ENCODE measurements at places on chromosomes 7 and 10.
A peak's percentile ranks its signal among the peaks of the same experiment; 100 is the strongest.

DNA sequence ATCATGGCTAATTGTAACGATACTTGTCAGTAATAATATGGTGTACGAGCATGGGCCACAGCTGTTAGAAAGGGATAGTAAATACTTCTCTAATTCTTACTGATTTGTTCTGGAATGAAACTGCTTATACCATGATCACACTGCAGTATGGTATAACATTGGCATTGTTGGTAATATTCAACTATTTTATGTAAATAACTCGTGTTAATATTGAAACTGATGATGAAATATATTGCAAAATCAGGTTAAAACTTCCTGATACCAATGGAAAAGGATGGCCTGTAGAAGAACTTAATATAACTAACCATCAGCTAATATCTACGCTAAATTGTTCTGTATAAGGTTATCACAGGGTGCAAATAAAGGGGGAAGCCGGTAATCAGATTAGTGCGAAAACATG lies 10.3 kb downstream of the OR2A14 start:
- DNase-seq, result no peak

GRCh38 chr7:88132725-88133124 lies 87.1 kb downstream of the SRI start:
- peak; percentile 50 for DNase-seq

DNA sequence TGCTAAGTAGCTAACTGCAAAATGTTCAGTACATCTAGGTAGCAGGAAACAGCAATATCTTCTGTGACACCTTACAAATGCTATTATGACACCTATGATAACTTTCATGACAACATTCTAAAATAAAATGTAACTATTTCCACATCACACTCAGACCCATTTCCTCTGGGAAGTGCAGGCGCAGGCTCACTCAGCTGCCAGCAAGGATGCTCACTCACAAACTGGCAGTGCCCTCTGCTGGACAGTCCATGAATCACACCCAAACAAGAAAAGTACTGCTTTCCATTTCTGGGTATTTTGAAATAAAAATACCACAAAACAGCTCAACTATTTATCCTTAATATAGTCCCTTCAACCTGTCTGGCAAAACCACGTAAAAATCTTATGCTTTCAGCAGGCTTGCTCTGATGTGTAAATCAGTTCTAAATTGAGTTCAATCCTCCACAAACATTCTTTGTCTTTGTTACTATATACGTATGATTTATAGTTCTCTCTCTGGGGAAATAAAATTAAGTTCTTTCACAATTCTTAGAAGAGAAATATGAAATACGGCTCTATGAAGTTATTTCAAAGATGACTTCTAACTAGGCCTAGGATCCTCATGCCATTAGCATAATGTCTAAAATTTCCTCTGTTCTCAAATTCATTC lies 176.6 kb downstream of the PARD3 start:
- DNase-seq, result peak; percentile 72

DNA sequence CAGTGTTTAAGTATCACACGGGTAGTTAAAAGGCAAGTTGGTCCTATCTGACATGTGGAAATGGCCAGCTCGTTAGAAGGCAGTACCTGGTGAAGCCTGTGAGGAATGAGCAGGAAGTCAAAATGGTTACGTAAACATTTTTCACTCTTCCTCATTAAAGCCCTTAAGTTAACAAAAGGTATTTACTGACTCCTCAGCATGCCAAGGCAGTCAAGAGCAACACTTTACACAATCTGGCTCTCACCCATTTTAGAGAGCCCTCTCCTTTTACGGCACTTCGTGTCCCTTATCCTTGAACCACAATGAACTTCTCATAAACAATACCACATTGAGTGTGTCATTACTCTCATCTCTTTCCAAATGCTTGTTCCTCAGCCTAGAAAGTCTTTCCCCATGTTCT lies 11.0 kb upstream of the RSBN1L start:
- DNase-seq, result peak; percentile 38

- DNase-seq, result peak; percentile 56
These were observed 102.7 kb downstream of the ZNF248 start for GRCh38 chr10:37754538-37755323.

GRCh38 chr7:6262221-6262620 lies 10.2 kb downstream of the CYTH3 start:
- no peak for DNase-seq

- DNase-seq, result no peak
These were observed 50.8 kb downstream of the GRB10 start for GRCh38 chr7:50731703-50732582.

DNA sequence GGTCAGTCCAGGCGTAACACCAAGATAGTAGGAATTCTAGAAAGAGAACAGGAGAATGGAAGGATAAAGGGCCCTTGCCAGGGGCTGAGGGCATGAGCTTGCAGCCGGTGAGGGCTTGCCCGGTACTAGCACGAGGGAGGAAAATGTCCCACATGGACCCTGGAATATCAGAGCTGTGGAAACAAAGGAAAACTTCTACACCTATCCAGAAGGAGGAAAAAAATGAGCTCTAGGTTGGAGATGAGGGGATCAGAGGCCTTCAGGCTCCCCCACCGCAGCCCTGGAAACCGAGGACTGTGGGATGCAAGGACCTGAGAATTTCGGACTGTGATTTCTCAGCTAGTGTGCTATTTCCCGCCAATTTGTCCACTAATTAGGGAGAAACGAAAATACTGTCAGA lies 22.1 kb downstream of the RAMP3 start:
- DNase-seq, result no peak

Measured in KBM-7 (cell line).